ENCODE measurements at places on chromosomes 11 and 22.
A peak's percentile ranks its signal among the peaks of the same experiment; 100 is the strongest.

GRCh38 chr11:74948546-74948897 is 369 bp downstream of the XRRA1 start:
- no peak for DNase-seq

DNA sequence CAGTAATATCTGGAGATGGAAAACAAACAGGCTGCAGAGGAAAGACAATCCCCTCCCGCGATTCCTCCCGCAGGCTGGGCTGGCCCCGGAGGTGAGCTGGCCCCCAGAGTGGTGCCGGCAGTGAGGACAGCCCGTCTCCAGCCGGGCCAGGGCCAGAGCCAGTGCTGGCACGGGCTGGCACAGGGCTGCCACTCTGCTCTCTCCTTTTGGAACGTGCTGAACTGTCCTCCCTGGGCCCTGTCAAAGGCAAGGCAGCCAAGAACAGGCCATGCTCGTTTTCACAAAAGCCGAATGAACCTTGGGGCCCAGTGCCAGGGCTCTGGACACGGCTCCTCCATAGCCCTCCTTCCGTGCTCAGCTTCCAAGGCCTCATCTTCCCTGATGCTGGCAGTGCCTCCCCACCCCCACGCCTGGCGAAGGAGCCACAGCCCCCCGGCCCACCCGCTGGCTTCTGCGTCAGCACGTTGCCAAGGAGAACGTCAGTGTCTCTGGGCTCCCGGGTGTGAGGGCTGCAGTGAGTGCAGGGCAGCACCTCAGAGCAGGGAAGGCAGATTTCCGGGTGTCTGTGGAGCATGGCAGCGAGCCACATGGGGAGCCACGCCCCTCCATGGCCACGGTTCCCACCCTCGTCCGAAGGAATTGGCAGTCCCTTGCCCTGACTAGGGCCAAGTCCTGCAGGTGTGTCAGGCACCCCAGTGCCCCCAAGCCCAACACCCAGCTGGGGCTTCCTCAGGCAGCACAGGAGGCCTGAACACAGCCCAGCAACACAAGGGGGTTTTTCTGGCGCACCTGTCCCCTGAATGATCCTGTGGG is 28.6 kb downstream of the GNAZ start:
- no peak for DNase-seq

DNA sequence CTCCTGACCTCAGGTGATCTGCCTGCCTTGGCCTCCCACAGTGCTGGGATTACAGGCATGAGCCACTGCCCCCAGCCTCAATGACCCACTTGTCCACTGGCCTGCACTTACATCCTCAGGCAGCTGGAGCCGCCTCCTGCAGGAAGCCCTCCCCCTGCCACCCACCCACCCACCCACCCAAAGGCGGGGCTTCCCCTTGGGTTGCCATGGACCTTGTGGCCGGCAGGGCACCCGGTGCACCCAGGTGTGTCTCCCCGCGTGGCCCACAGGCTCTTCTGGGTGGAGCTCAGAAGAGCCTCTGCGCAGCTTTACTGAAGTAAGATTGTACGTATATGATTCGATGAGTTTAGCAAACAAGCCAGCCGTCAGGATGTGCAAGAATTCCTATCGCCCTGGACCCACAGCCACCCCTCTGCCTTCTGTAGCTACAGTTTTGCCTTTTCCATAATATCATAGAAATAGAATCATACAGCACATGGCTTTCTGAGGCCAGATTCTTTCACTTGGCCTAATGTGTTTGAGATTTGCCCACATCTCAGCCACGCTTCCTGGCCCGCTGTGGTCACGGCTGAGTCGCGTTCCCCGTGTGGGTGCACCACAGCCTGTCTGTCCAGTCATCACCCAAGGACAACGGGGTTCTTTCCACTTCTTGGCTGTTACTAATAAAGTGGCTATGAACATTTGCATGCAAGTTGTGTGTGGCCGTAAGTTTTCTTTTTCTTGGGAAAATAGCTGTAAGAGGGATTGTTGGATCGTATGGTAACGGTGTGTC is 5.3 kb upstream of the BRSK2 start:
- DNase-seq, result no peak

DNA sequence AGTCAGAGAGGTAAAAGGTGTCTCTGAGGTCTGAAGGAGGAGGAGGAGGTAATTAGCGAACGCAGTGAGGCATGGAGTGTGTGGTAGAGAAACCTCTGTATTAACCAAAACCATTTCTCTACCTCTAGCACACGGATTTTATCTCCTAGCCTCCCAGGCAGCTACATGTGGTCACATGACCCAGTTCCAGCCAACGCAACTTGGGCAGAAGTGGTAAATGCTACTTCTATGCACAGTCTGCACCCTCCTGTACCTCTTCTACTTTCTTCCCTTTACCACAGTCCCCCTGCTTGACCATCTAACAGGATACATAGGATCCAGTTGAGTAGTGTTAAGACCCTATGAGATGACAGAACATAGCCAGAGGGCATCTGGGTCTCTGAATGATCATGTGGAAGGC is 95.7 kb downstream of the XRRA1 start:
- DNase-seq, result no peak

DNA sequence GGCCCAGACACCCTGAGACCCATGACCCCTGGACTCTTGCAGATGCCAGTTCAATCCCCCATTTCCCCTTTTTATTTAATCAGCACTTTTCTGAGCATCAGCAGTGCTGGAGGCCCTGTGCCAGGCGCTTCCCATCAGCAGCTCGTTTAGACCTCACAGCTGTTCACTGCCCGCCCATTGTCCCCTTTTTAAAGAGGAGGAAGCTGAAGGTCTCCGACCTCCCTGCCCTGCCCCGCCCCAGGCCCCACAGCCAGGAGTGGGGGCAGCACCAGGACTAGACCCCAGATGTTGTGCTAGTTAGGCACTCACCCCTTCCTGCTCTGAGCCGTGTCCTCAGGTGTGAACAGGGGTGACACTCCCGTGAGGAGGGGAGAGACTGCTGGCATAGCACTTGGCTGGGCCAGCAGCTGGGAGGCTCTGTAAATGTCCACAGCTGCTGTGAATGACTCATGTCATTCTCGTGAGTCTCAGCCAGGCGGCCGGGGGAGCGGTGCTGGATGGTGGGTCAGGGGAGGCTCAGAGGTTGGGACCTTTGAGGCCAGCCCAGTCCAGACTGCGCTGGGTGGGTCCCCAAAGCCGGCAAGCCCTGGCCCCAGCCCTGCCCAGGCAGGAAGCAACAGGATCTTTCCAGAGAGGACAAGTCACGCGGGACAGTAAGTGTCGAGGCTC is 19.9 kb downstream of the EMID1 start:
- DNase-seq, result peak; percentile 88

GRCh38 chr22:19214078-19214473 is 35.5 kb upstream of the SLC25A1 start:
- DNase-seq, result no peak

- DNase-seq, result no peak
Measured at GRCh38 chr11:62360685-62361084, 23.4 kb downstream of the ASRGL1 start.

GRCh38 chr22:45572444-45572843 is 69.8 kb downstream of the FBLN1 start:
- no peak for DNase-seq

GRCh38 chr11:32279672-32280071 is 155.7 kb downstream of the WT1 start:
- no peak for DNase-seq

GRCh38 chr11:93967944-93968343 is 53.2 kb upstream of the HEPHL1 start:
- DNase-seq, result no peak

DNA sequence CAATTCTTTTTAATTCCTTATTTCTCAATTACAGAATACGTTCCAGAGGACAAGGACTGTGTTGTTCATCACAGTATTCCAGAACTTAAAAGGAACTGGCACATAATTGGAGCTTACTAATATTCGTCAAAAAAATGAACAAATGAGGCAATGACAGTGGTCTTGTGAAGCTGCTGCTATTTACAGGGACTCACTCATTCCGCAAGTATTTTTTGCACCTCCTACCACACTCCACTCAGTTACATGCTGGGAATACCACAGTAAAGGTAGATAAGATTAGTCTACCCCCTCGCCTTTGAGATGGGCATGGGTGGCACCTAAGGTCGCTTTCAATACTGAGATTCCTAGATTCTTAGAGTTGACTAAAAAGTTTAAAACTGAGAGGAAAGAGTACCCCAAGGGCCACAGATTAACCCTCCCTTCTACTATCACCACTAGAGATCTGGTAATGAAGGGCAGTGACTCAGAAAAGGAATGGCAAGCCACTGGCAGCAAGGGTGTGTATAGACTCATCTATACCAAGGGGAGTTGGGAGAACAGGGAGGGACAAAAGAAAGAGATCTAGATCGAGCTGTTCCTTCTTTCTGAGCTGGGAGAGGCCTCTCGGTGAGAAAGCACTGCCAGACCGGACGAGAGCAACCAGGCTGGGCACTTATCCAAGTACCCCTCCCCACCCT is 85.0 kb downstream of the RPL27A start:
- DNase-seq, result peak; percentile 79

DNA sequence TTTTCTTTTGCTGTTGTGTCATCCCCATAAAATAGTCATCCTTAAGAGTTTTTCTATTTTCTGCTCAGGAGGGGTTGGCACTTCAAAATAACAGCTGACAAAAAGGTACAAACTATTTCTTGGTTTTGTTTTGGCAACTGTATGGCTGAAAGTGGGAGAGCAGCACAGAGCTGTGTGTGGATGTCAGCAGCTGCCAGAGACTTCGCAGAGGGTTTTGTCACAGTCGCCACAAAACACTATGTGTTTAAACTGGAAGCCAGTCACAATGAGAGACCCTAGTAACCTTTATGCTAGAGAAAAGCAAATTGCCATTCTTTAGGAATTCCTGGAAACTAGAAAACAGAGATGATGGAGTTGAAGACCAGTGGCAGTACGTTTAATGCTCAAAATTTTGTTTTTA is 189.6 kb upstream of the CCDC90B start:
- DNase-seq, result no peak

DNA sequence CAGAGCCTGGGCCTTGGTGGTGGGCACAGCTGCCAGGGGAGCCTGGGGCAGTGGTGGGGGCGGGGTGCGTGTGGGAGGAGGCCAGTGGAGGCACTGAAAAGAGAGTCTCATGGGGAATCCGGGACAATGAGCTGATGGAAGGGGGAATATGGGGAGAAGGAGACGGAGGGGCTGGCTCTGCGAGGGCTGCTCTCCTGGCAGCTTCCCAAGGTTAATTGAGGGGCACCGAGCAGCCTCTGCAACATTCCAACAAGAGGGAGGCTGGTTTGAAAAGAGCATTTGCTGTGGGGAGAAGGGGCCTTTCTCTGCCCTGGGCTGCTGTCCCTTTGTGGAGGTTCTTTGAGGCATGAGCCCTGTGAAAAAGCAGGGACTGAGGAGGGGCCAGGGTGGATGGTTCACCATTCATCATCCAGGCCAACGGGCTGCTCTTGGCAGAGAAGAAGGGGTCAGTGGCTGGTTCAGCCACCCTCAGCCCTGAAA is 9.4 kb upstream of the IGSF9B start:
- DNase-seq, result no peak

GRCh38 chr11:123103326-123103980 is 41.5 kb upstream of the HSPA8 start:
- peak; percentile 73 for DNase-seq

- DNase-seq, result peak; percentile 38
Measured at GRCh38 chr22:20494978-20495860, at the start of gene KLHL22. TSS of gene KLHL22 (minus strand) at chr22:20495795. CDS start at chr22:20489211, 6,584 bp downstream.

- no peak for DNase-seq
Measured at GRCh38 chr22:39593931-39594285, 23.4 kb downstream of the CACNA1I start.

DNA sequence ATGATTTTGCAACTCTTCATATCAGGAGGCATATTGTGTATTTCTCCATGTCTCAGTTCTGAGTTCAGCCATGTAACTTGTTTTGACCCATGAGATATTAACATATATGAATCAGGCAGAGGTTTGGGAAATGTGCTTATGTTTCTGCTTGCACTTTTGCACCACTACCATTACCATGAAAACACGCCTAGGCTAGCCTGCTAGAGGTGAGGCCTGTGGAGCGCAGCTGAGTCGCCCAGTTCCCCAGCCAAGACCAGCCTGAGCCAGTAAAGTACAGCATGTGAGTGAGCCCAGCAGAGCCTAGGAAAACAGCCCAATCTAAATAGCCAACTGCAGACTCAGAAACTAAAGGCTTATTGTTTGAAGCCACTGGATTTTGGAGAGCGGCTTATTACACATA is 18.4 kb upstream of the MYOD1 start:
- DNase-seq, result no peak

DNA sequence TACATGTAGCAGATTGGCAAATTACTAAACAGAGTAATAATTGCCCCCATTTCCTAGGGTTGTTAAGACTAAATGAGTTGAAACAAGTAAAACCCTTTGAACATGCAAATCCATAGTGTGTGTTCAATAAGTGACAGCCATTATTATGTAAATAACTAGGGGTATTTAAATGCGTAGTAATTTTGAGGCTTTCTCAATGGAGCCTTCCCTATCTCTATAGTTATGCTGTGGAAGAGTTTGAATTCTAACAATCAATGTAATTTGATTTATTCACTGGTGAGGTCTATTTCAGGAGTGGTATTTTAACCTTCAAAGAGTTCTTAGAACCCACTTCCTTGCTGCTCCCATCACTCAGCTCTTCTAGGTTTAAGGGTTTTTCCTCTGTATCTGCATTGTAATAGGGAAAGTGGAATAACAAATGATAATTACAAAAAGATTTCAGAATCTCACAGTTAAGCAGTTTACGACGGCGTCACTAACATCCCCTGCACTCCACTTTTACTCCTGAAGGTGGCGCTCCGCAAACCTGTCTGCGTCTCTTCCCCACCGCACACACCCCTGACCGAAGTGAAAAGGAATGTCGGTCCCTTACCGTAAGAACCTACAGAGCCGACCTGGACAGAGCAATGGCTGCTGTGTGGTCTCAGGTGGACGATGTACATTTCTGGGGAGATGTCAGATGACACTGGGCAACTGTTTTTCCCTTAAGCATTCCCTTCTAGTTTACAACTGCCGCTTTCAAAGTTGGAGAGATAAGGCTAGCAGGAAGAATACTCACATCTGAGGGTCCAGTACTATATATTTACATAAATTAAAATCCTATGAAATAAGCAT is 80.8 kb downstream of the ZC3H12C start:
- DNase-seq, result peak; percentile 63

DNA sequence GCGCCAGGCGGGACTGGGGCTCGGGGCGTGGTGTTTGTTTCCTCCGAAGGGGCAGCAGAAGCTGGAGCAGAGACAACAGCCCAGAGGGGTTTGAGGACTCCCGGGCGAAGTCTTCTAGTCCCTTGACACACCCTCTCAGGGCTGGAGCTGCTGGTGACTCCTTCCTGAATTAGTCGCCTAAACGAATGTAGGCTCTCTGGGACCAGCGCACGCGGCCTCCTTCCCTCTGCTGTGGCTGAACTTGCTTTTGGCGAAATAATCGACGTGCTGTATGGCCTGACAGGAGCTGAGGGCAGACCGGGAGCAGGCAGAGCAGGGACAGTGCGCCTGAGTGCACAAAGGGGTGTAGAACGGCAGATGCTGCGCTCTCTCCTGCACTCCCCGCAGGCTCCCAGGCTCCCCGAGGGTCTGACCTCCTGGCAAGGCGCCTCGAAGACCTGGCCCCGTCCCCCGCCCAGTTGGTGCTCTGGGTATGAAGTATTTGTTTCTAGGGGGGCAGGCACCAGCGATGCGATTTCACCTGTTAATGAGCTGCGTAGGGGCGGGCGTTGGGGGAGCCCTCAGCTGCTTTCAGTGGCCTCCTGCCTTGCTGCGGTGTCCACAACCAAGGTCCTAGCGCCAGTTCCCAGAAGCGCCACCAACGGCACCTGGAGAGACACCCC is 5.3 kb downstream of the SLC17A6 start:
- DNase-seq, result no peak

- peak; percentile 92 for DNase-seq
Measured at GRCh38 chr22:35219012-35219411, 38.3 kb upstream of the HMGXB4 start.

GRCh38 chr11:4769838-4770237 is at the start of gene OR51F1:
TSS of gene OR51F1 (minus strand) at chr11:4769938. CDS start at chr11:4769938, 0 bp downstream.
- no peak for DNase-seq

- no peak for DNase-seq
Measured at GRCh38 chr11:625636-626268, 997 bp upstream of the CDHR5 start.
